Trophoblast cell (in vitro differentiated cells and primary cell): ENCODE measurements at places on chromosomes 2 and 18.

DNA sequence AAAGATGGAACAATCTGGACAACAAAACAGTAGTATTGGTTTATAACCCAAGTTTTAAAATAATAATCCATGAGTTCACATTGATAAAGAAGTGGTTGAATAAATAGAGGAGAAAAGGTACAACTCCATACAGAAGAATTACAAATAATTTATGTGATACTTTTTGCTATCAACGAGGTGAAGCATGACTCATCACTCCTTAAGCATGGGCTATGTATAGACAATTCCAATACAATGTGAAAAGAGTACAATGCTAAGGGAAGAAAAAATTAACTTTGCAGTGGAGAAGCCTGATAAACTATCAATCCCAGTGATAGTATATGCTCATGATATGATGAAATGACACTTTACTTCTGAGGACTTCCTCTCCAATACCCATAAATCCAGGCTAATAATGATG is 312.9 kb downstream of the GULP1 start:
- no peak for DNase-seq
- H3K27me3 ChIP-seq = no peaks in the 10 kb centered on the region
- H3K27ac ChIP-seq = no peak overlapping the region
- no peaks in the 10 kb centered on the region for H3K4me1 ChIP-seq
- peaks cover 3% of the 10 kb centered on the region for H3K36me3 ChIP-seq
- no peak overlapping the region for H3K4me3 ChIP-seq

GRCh38 chr18:26771524-26771923 is 94.0 kb downstream of the AQP4 start:
- H3K4me1 ChIP-seq = no peaks in the 10 kb centered on the region
- H3K27ac ChIP-seq = no peak overlapping the region
- no peak overlapping the region for H3K4me3 ChIP-seq
- DNase-seq = peak; percentile 35
- H3K27me3 ChIP-seq = no peaks in the 10 kb centered on the region

- no peak for DNase-seq
- H3K4me1 ChIP-seq = no peaks in the 10 kb centered on the region
- no peak overlapping the region for H3K4me3 ChIP-seq
Measured at GRCh38 chr2:147076634-147077033, 768.2 kb upstream of the ACVR2A start.

- DNase-seq = no peak
- no peaks in the 10 kb centered on the region for H3K27me3 ChIP-seq
- no peaks in the 10 kb centered on the region for H3K36me3 ChIP-seq
- no peak overlapping the region for H3K27ac ChIP-seq
- H3K4me3 ChIP-seq = no peak overlapping the region
- H3K4me1 ChIP-seq = no peaks in the 10 kb centered on the region
Measured at GRCh38 chr2:240875228-240876034, 6.8 kb downstream of the AGXT start.

- H3K4me3 ChIP-seq = no peak overlapping the region
- H3K4me1 ChIP-seq = no peaks in the 10 kb centered on the region
- no peak for DNase-seq
- no peak overlapping the region for H3K27ac ChIP-seq
- no peaks in the 10 kb centered on the region for H3K27me3 ChIP-seq
Measured at GRCh38 chr2:119069781-119070180, 88.8 kb downstream of the C1QL2 start.

- no peaks in the 10 kb centered on the region for H3K4me1 ChIP-seq
- no peak overlapping the region for H3K27ac ChIP-seq
- H3K4me3 ChIP-seq = no peak overlapping the region
- H3K27me3 ChIP-seq = no peaks in the 10 kb centered on the region
- DNase-seq = no peak
Measured at GRCh38 chr2:45391866-45392265, 219.2 kb downstream of the SRBD1 start.

- no peaks in the 10 kb centered on the region for H3K27me3 ChIP-seq
- no peaks in the 10 kb centered on the region for H3K36me3 ChIP-seq
- no peak overlapping the region for H3K4me3 ChIP-seq
- no peak overlapping the region for H3K27ac ChIP-seq
- no peaks in the 10 kb centered on the region for H3K4me1 ChIP-seq
- DNase-seq = no peak
Measured at GRCh38 chr2:183172220-183172887, 48.1 kb downstream of the NUP35 start.

- H3K4me1 ChIP-seq = no peaks in the 10 kb centered on the region
- H3K27ac ChIP-seq = no peak overlapping the region
- H3K4me3 ChIP-seq = no peak overlapping the region
- DNase-seq = no peak
Measured at GRCh38 chr2:197487385-197487784, 12.3 kb downstream of the HSPD1 start.
